ENCODE measurements at places on chromosomes 11 and 22. TPM values are rescaled to one million over a fixed set of nuclear protein-coding genes. Genes with fewer than 3 reads are reported as not detected.

The PNPLA3 gene
- total RNA-seq, result 0.13 TPM

DNA sequence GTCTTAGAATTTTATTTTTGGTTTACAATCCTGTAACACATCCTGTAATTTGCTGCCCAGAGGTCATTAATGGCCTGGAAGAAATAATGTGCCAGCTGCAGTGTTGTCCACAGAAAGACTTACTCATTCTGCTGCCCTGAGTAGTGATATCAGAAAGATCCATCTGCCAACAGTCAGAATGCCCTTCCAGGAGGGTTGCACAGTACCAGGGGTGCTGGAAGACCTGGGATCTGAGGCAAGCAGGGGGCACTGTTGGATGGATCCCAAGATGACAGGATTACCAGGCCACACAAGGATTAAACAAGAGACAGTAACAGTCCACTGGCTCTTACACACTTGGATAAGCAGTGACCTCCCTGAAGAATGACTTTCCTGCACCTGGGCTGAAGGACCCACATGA, 93.8 kb upstream of the TOP3B start:
- no peak for ATAC-seq

GRCh38 chr22:23565915-23566704, 14.0 kb downstream of the IGLL1 start:
- peak; percentile 29 for ATAC-seq

The NCR3LG1 gene
- 0.95 TPM for total RNA-seq

DNA sequence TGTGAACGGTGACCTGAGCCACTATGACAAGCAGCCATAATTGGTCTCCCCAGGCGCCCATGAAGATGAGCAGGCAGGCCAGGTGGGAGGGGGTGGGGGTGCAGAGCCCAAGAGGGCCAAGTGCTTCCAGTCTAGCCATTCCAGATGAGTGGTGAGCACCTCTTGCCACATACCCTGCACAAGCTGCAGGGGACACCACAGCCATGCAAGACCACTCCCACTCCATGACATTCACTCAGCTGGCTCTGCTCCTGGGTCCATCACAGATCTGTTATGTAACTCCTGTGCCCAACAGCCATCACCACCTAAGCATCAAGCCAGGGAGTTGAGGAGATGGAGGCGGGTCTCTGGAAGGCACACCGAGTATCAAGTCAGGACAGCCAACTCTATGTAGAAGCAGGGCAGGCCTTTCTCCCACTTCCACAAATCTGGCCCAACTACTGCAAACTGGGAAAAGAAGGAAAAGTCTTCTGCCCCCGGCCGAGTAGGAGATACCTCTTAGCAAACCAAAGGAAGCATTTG, 8.4 kb downstream of the TMEM184B start:
- no peak for ATAC-seq

- ATAC-seq, result no peak
These were observed 219.7 kb upstream of the ANO3 start for GRCh38 chr11:26112264-26112663.

- ATAC-seq, result no peak
These were observed 49.9 kb upstream of the SOX6 start for GRCh38 chr11:16406226-16406625.

The SAA2 gene
- not detected for total RNA-seq

The SHANK2 gene
- not detected for total RNA-seq

- peak; percentile 34 for ATAC-seq
These were observed 44.2 kb downstream of the LMO1 start for GRCh38 chr11:8219257-8220021.

DNA sequence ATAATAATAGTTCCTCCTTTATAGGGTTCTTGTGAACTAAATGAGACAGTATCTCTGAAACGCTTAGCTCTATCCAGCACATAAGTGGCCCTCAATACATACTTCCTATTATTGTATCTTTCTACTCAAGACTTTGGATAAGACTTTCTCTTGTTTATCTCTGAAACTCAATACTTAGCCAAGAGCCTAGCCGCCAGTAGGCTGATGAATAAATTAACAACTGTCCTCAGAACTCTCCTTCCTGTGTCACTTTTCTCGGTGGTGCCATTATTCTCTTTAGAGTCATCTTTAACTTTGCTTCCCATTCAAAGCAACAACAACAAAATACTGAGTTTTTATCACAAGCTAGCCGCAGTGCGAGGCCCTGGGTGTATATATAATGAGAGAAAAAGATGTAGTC, 86.9 kb downstream of the FAM83F start:
- no peak for ATAC-seq

DNA sequence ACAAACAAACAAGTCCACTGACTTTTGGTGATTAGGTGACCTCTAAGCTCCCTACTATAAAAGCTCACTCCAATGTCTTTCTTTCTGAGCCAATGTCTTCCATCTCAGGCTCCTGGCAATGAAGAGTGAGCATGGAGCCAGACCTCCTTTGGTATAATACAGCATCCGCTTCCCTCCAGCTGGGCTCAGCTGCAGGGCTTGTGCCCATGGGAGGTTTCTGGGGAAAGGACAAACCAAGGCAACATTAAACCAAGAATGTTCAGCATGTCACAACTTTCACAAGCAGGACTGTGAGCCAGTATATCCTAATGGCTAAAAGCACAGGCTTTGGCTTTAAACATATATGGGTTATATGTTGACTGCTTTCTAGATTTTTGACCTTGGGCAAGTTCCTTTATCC, 58.8 kb downstream of the EHF start:
- no peak for ATAC-seq

GRCh38 chr11:76629853-76630599, 40.5 kb downstream of the LRRC32 start:
- ATAC-seq, result no peak

DNA sequence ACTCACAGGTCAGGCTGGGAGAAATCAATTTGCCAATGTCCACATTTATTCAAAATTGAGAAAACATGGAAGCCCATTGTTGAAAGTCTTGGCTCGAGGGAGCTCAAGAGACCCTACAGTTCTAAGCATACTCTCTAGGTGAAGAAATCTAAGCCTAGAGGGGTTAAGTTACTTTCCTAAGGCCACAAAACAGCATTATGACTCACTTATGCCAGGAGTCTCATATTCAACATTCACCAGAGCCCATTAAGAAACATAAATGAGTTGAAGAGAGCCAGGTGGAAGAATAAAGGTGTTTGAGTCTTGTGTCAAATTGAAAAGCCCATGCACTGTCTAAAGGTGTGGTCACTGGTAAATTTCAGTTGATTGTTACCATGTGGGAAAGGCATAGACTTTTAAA, 108.1 kb downstream of the INSC start:
- no peak for ATAC-seq
